ENCODE measurements at places on chromosomes 3 and 15. TPM values are rescaled to one million over a fixed set of nuclear protein-coding genes. Genes with fewer than 3 reads are reported as not detected.

The CLRN1 gene
- total RNA-seq, result not detected

The BTLA gene
- not detected for total RNA-seq

The GP5 gene
- not detected for total RNA-seq

The SELENOS gene
- 168 TPM for total RNA-seq

The SETD5 gene
- 44.2 TPM for total RNA-seq

The GRK7 gene
- not detected for total RNA-seq

The MME gene
- not detected for total RNA-seq

The CCR1 gene
- total RNA-seq, result not detected

The BUB1B gene
- 25.8 TPM for total RNA-seq

The SCG5 gene
- total RNA-seq, result 2.0 TPM

The GOLGA6L9 gene
- 2.6 TPM for total RNA-seq

The RNU5B-1 gene
- total RNA-seq, result not detected

The POLQ gene
- total RNA-seq, result 5.6 TPM

The CISH gene
- total RNA-seq, result 0.52 TPM

The IQCB1 gene
- 10.2 TPM for total RNA-seq

The PLSCR2 gene
- not detected for total RNA-seq

The TIGIT gene
- not detected for total RNA-seq

The RTP1 gene
- not detected for total RNA-seq

The WNT7A gene
- 0.03 TPM for total RNA-seq

The CPNE9 gene
- total RNA-seq, result 0.30 TPM

The VEPH1 gene
- total RNA-seq, result 0.70 TPM

The CHRNA7 gene
- 3.5 TPM for total RNA-seq
